ENCODE measurements at places on chromosomes 2 and 18.
A peak's percentile ranks its signal among the peaks of the same experiment; 100 is the strongest.

DNA sequence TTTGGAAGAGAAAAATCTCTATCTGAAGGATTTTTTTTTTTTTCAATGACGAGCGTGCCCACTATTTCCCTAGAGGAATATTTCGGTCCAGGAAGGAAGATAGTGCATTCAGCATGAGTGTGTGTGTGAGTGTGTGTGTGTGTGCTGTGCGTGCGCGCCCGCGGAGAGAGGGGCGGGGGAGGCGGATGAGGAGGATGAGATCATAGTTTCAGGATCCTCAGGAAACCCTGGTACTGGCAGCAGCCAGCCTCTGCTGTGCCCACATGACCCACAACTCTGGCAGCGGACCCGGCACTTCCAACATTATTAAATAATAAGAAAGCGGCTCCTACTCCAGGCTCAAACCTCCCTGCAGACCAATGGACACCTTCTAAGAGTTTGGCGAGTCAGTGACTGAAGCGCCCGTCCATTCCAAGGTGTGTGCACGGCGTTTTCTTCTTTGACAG lies 217.0 kb upstream of the DTNA start:
- DNase-seq: peak; percentile 16

DNA sequence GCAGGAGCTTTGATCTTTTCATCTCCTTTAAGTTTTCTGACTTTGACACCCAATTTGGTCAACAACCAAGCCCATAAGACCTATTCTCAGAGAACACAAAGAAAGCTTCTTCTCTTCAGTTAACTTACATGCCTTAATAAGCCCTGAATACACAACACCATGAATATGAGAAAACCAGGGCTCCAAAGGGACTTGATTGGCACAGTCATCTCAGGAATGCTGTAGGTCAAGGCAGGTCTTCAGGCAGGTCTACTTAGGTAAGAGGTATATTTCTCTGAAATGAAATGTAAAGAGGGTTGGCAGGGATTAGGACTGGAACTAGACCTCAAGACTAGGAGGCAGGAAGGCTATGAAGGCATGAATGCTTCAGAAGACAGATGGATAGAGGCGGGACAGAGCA lies 24.4 kb upstream of the EIF2AK3 start:
- no peak for DNase-seq

DNA sequence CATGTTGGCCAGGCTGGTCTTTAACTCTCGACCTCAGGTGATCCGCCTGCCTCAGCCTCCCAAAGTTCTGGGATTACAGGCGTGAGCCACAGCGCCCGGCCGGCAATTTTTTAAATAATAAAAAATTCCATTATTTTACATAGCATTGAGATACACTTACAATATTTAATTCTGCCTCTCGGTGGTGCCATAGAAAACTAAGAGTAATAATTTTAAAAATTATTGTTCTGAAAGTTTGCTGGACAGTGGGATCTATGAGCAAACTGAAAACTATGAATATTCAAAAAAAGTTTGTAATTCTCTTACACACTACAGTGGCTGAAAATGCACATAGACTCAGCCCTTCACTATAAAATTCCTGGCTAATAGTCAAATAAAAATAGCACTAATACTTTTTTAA lies 90.9 kb upstream of the STON1 start:
- DNase-seq: no peak

DNA sequence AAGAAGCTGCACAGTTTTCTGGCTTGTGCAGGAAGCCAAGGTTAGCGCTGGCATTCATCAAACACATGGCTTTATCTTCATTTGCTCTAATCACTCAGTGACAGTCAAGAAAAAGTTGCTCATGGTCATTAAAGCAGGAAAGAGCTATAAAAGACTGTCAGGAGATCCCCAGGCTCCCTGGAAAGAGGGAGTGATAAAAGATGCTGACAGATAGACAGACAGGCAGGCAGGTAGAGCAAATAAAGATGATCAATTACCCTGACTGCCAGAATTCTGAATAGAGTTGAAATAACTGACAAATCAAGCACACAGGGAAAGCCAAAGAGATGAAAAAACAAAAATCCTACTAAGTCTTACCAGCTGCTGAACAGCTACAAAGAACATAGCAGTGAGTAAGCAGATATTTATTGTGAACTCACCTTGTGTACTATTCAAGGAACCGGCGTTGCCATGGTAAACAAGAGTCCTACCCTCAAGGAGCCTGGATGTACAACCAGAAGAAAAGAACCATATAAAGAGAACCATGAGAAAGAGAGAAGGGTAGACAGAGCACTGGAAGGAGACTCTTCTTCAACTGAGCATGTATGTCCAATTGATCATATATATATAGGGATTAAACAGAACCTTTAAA lies 68.0 kb downstream of the RNF152 start:
- no peak for DNase-seq

- DNase-seq: no peak
Measured at GRCh38 chr2:96175951-96176350, 30.7 kb upstream of the DUSP2 start.

DNA sequence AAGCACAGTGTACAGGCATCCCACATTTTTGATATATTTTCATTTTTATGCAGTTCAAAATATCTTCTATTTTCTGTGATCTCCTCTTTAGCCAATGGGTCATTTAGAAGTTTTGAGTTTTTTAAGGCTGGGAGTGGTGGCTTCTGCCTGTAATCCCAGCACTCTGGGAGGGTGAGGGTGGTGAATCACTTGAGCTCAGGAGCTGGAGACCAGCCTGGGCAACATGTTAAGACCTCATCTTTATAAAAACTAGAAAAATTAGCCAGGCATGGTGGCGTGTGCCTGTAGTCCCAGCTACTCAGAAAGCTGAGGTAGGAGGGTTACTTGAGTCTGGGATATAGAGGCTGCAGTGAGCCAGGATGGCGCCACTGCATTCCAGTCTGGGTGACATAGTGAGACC lies 17.8 kb downstream of the UBR3 start:
- no peak for DNase-seq

All from stimulated activated CD4-positive, alpha-beta T cell treated with anti-CD3 and anti-CD28 coated beads, TNF-alpha, amount 100 ng/mL, for 24 hours (primary cell).